Stimulated activated CD4-positive, alpha-beta T cell treated with anti-CD3 and anti-CD28 coated beads, Interleukin-1b, Interleukin-23, amount 100 ng/mL, for 1 hour (primary cell): ENCODE measurements at places on chromosomes 16 and 17.

DNA sequence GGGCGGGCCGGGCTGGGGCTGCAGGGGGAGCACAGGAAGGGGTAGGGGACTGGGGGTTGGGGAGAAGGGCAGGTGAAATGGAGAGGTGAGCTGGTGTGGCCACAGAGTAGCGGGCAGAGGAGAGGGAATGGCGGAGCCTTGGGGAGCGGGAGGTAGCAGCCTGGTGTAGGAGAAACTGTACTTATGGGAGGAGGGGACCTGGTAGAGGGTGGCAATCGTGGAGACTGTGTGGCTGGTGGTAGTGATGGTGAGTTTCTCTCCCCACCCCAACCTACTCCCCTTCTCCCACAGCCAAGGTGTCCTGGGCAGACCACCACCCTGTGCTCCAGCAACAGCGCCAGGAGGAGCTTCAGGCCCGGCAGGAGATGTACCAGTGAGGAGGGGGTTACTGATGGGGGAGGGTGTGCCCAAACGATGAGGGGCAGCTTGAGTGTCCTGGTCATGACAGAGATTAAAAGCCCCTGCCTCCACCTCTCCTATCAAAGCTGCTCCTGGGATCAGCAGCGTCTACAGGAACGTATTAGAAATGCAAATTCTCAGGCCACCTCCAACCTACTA, 831 bp downstream of the ALOX15B start:
- no peak for DNase-seq

DNA sequence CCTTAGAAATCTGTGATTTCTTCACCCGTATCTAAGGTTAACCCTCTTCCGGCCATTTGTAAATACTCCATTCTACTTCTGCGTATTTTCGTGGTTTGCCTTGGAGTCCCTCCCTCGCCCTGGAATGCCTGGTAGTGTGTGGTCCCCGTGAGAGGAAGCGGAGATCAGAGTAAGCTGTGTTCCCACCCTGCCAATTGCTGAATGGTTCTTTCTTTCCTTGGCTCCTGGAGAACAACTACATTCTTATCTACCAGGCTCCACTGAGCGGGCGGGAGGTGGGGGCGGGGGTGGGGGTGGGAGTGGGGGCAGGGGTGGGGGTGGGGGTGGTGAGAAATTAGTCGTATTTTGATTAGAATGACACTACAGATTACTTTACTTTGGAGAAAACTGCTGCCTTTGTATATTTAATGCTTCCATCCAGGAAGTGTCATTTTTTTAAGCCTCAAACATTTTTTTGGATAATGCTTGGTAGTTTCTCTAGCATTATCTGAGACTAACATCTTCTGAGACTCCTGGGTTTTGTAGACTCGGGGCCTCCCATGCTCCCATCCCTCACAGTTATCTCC, 20.9 kb upstream of the FASN start:
- DNase-seq = no peak

- no peak for DNase-seq
Measured at GRCh38 chr16:14301169-14302030, 230.3 kb downstream of the MRTFB start.

DNA sequence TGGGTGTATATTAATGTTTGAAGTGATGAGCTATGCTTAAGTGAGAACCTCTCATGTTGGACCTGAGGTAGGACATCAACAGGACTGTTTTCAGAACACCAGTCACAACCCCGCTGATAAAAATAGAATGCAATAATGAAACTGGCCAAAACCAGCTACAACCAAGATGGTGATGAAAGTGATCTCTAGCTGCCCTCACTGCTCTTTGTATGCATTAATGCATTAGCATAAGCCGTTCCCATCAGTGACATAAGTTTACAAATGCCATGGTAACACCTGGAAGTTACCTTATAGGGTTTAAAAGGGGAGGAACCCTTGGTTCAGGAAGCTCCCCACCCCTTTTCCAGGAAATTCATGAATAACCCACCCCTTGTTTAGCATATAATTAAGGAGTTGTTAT, 672.5 kb upstream of the EEF2KMT start:
- DNase-seq = no peak

GRCh38 chr16:22092143-22092933, at the start of gene VWA3A:
Gene VWA3A (plus strand): TSS chr16:22092541. CDS start chr16:22092638, 97 bp downstream.
- DNase-seq = no peak

- no peak for DNase-seq
Measured at GRCh38 chr17:19391432-19391831, 4.4 kb upstream of the MFAP4 start.

DNA sequence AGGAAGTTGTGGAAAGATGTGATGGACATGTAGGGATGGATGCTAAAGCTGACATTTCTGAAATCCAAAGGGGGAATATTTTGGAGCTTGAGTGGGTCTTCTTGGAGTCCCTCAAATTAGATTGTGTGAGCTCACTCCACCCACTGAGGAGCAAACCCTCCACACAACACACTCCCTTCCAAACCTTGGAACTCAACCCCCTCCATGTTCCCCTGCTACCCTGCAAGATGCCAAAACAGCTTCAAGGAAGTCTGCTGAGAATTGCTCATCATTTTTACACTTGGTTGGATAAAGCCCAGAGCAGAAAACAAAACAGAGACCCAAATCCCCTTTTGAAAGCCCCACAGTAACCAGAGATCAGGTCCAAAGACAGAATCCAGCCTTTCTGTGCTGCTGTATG, 103.3 kb upstream of the ERCC4 start:
- no peak for DNase-seq

GRCh38 chr17:57260325-57261083, 4.2 kb downstream of the MSI2 start:
- DNase-seq = no peak

DNA sequence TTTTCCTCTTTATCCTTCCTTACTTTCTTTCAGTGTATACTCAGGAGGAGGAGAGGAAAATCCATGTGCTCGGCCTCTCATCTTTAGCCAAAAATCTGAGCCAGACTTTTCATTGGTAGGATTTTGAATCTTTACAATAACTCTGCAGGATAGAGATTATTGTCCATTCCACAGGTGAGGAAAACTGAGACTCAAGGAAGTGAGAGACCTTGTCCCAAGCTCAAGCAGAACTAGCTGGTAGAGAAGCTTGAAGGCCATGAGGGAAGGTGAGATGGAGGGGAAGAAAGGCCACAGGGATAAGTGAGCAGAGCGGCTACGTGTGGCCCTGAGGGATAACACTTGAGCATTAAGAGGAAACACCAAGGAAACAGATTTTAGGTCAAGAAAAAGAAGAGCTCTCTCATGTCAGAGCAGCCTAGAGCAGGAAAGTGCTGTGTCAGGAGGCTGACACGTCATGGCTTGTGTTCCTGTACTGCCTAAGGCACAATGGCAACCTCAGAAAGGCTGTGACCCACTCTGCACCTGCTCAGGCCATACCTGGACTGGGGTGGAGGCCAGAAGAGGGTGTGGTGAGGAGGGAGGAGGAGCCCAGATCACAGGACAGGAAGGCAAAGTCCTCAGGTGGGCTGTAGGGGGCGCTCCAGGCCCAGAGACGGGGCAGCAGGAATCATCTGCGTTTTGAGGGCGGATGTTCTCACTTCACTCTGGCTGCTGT, 11.9 kb downstream of the MT4 start:
- DNase-seq = peak; percentile 87

DNA sequence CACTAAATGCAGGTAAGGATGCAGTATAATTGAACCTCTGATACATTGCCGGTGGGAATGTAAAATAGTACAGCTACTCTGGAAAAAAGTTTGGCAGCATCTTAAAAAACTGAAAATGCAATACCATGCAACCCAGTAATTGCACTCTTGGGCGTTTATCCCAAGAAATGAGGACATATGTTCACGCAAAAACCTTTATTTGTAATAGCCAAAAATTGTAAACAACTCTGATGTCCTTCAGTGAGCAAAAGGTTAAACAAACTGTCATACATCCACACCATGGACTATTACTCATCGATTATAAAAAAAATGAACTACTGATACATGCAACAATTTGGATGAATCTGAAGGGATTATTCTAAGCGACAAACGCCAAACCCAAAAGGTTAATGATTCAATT, 16.9 kb downstream of the SYNRG start:
- no peak for DNase-seq

- no peak for DNase-seq
Measured at GRCh38 chr17:30950669-30951399, 20.0 kb upstream of the RNF135 start.
